ENCODE measurements at places on chromosomes 12 and 14. TPM values are rescaled to one million over a fixed set of nuclear protein-coding genes. Genes with fewer than 3 reads are reported as not detected.

DNA sequence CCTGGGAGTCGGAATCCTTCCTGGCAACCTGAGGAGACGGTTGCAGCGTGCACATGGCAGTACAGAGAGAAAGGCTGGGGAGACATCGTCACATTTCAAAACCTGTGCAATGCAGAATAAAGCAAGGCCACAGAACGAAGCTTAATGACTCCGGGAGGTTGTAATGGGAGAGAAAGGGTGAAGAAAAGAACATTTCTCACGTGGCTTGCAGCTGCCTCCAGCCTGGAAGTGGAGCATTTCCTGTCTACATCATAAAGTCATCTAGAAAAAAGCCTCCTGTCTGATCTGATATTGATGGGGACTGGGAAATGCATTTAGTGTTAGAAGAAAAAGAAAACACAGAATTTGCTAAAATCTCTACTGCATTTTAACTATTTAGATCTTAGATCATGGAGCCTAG is 209.3 kb downstream of the TMEM132C start:
- no peak for DNase-seq

GRCh38 chr12:8577879-8578278 is 34.8 kb downstream of the AICDA start:
- no peak for DNase-seq

DNA sequence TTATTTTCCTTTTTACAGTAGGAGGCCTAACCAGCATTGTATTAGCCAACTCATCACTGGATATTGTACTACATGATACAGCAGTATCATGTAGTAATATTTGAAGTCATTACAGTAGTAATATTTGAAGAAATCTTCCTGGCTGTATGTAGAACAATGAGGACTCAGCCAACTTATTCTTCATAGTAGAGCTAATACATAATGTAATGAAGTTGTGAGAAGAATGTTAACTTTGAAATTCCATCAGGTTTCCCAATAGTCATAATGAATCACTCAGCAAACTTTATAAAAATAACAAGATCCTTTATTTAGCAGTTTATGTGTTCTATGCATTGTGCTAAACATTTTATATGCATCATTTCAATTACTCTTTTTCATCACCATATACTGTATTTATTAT is 61.8 kb downstream of the LRRK2 start:
- no peak for DNase-seq

GRCh38 chr14:100445436-100446088 is 122.4 kb downstream of the SLC25A47 start:
- no peak for DNase-seq

Gene L2HGDH
- polyA plus RNA-seq, result 3.6 TPM

All from small intestine (tissue), 16 donors.